ENCODE measurements at places on chromosomes 7 and 10.

DNA sequence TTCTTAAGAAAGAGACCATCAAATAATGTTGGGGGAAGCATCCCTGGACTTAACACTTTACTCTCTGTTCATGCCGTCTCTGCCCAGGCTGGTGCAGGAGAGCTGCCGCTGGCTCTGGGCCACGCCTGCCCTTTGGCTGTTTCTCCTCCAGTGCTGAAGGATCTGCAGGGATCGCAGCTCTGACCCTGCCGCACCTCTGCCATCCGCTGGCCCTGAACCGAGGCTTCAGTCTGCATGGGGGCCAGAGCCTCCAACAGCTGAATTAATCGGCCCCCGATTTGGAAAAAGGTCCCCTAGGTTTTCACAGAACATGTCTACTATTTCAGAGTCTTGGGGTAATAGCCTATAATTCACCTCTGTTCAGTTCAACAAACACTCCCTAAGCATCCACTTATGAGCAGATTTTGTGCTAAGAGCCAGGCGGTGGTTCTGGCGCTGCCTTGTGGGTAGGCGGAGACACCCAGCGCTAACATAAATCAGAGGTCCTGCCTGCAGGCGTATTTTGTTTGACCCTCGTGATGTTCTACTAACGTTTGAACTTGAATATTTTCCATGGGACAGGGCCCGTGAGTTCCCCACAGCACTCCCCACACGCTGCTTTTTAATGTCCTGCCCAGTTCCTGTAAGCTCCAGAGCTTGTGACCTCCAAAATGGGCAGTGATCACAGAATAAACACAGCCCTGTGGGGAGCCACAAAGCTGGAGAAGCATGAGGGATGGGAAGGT is 99.0 kb downstream of the DYNC2I1 start:
- no peak for DNase-seq

GRCh38 chr10:90447831-90448230 is 410.0 kb downstream of the HTR7 start:
- peak; percentile 34 for DNase-seq

DNA sequence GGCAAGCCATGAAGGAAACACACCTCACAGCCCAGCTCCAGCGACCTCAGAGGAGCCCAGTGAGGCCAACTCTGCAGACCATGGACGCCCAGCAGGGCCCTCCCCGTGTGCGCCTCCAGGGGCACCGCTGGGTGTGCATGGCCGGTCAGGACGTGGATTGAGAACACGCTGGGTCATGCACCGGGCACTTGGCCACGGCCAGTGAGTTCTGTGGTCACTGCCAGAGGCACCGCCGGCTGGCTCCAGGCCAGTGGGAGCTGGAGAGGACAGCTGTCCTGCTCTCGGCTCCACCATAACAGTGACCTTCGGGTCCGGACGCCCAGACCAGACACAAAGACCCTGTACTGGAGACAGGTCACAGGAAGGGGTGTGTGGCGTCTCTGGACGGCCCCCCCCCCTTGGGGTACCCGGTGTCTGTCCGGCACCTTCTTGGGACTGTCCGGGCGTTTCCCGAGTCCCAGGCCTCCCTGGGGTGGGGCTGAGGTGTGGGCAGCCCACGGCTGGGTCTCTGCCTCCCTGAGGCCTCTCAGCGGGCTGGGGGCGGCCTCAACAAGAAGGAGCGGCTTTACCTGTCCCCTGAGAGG is 50.4 kb upstream of the NKX6-2 start:
- no peak for DNase-seq

DNA sequence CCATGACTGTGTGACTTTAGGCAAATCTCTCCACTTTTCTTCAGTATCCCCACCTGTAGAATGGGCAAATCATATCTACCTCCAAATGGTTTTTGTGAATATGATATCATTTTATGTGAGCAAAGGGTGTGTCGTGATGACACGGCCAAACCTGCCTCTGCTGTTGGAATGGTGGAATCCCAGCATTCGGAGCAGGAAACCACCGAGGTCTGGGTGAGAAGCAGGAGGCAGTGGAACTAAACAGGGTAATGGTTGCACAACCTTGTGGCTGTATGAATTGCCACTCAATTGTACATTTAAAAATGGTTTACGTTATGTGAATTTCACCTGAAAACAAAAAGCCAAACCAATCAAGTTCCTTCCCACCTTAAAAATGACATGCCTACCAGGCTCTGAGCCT is 131.4 kb upstream of the ZMIZ1 start:
- no peak for DNase-seq

DNA sequence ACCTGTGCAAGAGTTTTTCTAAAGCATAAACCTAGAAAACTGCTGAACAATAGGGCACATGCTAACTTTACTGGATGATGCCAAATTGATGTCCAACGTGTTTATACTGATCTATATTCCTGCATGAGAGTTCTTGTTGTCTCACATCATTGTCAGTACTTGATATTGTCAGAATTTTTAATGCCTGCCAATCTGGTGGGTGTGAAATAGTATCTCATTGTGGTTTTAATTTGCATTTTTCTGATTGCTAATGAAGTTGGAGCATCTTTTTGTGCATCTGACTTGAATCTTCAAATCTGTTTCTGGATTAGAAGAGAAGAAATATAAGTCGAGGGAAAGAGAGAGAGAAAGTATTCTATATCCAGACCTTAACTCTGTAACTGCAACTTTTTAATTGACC is 309.8 kb upstream of the KIAA1217 start:
- DNase-seq = no peak

GRCh38 chr7:158606129-158606528 is 18.5 kb upstream of the PTPRN2 start:
- DNase-seq = no peak

GRCh38 chr10:112732277-112732921 is 217.6 kb upstream of the TCF7L2 start:
- DNase-seq = no peak

DNA sequence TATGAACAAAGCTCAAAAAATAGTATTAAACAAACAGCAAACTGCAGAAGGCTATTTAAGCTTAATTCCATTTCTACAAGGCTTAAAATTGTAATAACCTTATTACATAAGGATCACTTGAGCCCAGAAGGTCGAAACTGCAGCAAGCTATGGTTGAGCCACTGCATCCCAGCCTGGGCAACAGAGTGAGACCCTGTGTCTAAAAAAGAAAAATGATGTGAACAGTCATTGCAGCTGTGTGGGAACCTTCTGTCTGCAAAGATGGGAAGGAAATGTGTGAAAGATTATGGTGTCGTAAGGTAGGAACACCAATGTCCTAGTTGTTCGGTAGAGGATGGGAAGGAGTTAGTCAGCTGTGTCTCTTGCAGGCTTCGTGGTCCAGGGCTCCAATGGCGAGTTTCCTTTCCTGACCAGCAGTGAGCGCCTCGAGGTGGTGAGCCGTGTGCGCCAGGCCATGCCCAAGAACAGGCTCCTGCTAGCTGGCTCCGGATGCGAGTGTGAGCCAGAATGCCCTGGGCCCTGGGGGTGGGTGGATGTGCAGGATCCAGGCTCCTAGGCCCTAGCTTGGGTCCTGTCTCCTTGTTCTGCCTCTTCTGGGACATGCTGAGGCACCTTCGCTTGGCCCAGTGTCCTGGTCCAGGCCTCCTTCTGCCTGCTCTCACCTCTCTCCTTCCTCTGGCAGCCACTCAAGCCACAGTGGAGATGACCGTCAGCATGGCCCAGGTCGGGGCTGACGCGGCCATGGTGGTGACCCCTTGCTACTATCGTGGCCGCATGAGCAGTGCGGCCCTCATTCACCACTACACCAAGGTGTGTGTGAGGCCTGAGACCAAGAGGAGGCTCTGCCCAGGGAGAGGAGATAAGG is 9.1 kb downstream of the C10orf62 start:
- no peak for DNase-seq

DNA sequence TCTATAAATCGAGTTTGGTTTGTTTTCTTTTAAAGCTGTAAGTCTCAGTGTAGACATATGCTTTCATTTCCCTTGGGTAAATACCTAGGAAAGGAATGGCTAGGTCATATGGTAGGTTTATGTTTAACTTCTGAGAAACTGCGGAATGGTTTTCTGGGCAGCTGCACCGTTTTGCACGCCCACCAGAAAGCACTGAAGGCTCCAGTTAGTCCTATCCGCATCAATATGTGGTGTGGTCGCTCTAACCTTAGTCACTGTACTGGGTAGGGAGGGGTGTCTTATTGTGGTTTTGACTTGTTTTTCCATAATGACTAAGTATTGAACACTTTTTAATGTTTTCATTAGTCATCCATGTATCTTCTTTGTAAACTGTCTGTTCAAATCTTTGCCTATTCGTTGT is 279.5 kb upstream of the AKR1E2 start:
- no peak for DNase-seq

DNA sequence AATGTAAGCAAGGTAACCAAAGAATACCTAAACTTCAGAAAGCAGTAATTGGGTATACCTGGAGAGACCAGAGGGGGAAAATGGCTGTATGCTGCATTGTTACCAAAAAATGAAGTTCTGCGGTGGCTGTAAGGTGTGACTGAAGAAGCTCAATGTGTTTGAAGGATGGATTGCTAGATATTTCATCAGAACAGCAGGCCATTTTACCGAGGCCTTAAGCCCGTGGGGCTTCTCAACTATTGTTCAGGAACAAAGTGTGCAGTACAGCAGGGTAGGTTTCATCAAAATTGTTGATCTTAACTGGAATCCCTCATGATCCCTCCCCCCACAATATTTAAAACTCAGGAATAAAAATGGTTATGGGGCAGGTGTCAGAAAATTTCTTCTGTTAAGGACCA is 204.0 kb upstream of the GHITM start:
- no peak for DNase-seq

GRCh38 chr10:69344591-69345252 is 66.4 kb downstream of the HK1 start:
- DNase-seq = no peak

- DNase-seq = no peak
These were observed 126.4 kb upstream of the LRRTM3 start for GRCh38 chr10:66799474-66799873.

DNA sequence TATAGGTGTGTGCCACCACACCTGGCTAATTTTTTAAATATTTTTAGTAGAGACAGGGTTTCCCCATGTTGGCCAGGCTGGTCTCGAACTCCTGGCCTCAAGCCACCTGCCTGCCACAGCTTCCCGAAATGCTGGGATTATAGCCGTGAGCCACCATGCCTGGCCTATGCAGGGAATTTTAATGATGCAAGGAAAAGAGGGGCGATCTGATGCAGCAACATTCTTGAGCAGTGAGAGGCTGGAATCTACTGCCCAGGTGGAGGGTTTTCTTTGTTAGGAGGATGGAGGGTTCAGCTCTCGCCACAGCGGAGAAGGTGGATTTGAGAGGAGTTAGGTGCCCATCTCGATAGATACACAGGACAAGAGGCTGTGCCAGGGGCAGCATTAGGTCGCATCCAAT is 332.3 kb downstream of the GATA3 start:
- DNase-seq = no peak

- no peak for DNase-seq
These were observed 38.7 kb upstream of the FOXP2 start for GRCh38 chr7:114375907-114376306.

DNA sequence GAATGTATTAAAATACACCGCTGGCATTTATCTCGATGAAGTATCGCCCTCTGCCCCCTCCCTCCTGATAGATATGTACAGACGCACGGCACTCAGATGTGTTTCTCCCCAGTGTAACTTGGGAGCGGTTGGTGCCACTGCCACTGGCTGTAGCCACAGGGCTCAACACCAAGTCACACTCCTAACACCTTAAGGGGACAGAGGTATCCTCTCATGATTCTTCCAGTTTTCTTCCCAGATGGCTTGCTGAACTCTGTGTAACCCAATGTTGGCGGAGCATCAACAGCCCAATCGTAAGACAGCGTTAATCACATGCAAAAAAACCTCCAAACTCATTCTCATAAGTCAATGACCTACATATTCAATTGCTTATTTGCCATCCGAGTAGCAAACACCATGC is 35.5 kb downstream of the CTBP2 start:
- DNase-seq = no peak

DNA sequence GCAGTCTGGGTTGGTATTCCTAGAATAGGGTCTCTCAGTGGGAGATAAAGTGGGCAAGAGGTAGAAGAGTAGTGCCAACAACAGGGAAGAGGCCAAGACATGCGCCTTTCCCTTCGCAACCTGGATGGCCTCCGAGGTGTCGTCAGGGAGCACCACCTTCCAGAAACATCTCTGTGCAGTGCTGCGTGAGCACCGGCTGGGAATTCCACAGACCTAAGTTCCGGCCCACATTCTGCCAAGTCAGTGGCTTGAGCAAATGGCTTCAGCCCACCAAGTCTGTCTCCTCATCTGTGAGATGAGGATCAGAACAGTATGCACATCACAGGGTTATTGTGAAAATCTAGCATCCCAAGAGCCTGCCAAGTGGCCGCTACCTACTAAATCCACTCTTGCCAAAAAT is 40.6 kb downstream of the CCDC3 start:
- DNase-seq = no peak

- no peak for DNase-seq
These were observed 28.7 kb downstream of the FAM53B start for GRCh38 chr10:124715439-124715838.

DNA sequence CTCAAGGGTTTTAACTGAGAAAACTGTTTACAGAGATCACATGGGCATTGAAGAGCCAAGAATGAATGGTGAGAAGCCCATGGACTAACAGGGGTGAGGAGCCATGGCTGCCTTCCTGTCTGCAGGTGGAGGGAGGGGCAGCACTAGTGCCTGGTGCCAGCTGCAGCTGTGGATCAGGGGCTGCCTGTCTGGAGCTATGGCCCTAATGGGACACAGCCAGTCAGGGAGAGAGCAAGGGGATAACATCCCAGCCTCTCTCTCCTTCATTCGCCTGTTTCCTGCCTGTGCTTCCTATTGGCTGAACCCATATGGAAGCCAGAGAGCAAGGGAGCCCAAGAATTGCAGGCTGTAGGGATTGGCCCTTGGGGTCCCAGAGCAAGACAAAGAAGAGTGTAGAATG is 125.8 kb upstream of the GAD2 start:
- DNase-seq = no peak

- no peak for DNase-seq
These were observed 239.5 kb downstream of the KIAA1217 start for GRCh38 chr10:24448351-24448999.

DNA sequence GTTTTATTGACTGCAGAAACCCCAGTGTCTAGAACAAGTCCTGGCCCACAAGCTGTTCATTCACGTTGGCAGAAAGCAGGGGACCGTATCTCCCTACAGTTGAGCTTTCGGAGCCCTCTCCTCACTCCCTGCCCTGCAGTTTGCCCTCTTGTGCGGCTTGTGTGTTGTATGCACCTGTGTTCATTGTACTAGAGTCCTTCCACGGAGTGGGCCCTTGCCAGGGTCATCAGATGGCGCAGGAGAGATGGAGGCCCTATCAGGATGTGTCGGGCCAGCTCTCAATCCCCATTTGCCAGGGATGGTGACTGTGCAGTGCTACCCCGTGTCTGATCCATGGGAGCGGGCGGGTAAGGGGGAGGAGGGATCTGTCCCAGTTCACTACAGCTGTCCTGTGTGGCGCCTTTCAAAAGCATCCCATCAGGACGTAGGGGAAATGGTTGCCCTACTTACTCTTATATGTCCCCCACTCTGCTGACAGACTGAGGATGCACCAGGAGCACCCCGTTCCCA is 77.4 kb upstream of the PRR15 start:
- DNase-seq = no peak

- no peak for DNase-seq
These were observed 78.7 kb downstream of the PIP4K2A start for GRCh38 chr10:22635650-22636049.

GRCh38 chr10:123485341-123485960 is 180.7 kb upstream of the GPR26 start:
- DNase-seq = no peak

All from SHP77 treated with DMSO at 0.1 percent for 48 hours (cell line).